Activated T-helper 1 cell treated with anti-CD3 and anti-CD28 coated beads, Interleukin-12 subunit alpha, Interleukin-12 subunit beta, Interleukin-2, Interleukin-4 antibody, amounts not matched to agents 30 ng/mL and 10 ng/mL and 1 ng/mL, durations not matched to agents 14 hours and 24 hours and 36 hours (primary cell): ENCODE measurements at places on chromosomes 12 and 14.

- DNase-seq = no peak
Observed at GRCh38 chr14:37992499-37992898, 215.2 kb upstream of the SSTR1 start.

- DNase-seq = no peak
Observed at GRCh38 chr14:104085889-104086201, 345 bp downstream of the ASPG start.

- no peak for DNase-seq
Observed at GRCh38 chr12:14795028-14795448, 8.2 kb downstream of the WBP11 start.

- DNase-seq = no peak
Observed at GRCh38 chr12:42666671-42667243, 77.2 kb upstream of the PRICKLE1 start.

DNA sequence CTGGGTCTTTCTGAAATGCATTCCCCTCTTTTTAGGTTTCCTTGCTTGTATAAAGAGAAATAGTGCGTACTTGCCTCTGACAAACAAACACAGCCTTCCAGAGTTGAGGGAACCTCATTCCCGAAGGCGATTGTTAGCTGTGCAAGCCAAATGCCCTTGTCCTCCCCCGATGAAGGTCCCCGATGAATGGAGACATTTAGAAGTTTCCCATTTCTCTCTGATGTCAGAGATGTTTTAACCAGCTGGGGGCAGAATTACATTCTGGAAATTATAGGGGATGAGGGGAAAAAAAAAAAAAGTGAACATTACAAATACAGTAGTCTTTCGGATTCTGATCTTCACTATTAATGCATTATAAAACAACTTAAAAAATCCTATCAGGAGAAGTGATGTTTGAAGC is 366.8 kb downstream of the VRK1 start:
- no peak for DNase-seq

GRCh38 chr12:75437564-75437963 is 43.0 kb upstream of the GLIPR1 start:
- DNase-seq = no peak

GRCh38 chr12:96033549-96034389 is 1.6 kb downstream of the LTA4H start:
- no peak for DNase-seq

GRCh38 chr12:93202688-93203087 is 175.0 kb upstream of the NUDT4 start:
- DNase-seq = no peak

DNA sequence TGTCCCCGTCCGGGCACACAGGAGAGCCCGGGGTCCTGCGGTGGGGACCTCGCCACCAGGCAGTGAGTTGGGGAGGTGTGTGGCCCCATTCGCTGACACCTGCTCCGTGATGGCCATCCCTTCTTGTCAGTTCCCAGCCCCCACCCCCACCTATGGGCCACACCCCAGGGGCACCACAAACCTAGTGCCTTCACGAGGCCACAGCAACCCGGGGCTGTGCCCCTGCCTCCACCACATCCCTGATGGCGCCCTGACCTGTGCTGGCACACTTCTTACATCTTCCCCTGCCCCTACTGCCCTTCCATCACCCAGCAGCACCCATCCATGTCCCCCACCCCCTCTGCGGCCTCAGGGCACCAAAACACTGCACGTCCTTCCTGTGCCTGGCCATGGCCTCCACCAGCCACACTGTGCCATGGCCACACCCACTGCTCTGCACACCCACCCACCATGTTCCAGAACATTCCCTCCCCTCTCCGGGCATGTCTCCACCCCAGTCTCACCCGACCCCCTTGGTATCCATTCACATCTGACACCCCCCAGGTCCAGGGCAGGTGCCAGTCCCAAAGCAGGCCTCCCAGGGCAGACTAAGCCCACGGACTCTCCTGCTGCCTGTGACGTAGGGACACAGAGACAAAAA is 24.4 kb downstream of the JAG2 start:
- no peak for DNase-seq

GRCh38 chr12:102622618-102623017 is 142.3 kb upstream of the IGF1 start:
- no peak for DNase-seq

DNA sequence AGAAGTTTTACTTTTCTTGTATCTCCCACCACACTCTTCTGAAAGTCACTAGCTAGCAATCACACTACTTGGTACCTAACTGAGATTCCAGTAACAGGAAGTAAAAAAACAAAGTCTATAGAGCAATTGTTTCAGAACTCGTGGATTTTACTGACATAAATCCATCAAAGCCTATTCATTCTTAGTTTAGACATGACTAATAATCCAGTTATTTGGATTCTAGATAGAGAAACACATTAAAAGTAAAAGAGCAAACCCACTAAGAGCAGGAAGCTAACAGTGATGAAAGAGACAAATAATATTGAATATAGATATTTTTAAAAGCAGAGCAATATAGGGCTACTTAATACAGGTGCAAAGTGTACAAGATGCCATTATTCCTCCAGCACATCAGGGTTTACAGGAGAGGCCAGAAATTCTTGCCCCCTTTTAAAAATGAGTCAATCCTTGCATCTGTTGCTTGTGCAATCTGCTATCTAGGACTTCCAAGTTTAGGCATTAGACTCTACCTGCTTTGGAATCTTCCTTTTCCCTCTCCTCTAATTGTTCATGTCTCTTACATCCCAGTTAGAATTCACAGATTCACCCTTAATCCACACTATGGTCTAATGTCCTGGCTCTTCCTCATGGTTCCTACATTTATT is 6.0 kb downstream of the HEATR5A start:
- DNase-seq = no peak

GRCh38 chr12:47615711-47616110 is 90.1 kb downstream of the RPAP3 start:
- DNase-seq = no peak

DNA sequence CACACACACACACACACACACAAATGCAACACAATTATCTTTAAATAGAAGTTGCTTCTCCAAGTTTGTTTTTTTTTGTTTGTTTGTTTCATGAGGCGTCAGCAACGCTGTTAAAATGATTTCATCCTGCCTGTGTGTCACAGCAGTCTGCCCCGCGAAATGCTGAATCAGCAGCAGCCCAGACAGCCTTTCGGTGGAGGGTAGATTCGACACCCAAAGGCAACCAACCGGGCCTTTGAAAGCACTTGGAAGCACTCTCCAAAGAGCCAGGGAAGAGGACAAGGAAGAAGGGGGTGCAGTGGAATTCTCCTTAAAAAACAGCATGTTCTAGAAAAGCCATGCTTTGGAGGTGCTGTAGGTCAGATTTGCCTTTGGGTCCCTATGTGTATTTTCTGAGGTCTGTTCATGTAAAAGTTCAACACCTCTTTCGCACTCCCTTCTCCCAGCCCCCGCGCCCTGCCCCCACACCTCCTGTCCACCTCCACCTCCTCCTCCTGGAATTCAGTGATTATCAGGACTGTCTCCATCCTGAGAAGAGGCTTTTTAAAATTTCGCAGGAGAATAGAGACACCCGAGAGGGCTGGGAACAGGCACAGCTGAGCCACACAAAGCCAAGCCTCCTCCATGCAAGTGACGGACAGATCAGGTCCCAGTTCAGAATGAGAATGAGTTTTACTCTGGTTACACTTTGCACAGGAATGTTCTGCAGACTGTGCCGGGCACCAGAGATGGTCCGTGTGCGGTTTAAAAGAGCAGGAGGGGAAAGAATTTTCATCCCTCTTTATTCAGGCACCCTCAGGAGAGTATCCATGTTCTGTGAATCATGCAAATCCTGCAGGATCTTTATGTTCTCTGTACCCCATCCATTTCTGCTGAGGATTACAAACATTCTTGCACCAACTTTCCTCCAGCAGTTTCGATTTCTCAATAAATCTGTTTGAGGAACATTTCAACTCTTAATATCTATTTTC is 177.9 kb downstream of the ETV6 start:
- DNase-seq = no peak

DNA sequence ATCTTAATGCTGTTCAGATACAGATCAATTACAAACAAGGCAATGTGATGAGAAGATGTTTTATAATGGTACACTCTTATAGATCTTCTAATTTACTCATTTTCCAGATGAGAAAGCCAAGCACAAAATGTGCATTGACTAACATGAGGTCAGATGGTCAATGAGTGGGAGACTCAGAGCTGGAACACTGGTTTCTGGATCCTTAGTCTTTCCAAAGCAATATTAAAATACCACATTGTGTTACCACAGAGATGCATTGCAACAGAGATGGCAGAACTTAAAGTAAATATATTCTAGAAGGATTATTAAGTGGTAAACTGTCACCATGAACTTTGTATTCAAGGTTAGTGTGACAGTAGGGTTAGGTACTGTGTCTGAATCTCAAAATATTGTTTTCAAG is 113.6 kb downstream of the SLC15A5 start:
- DNase-seq = no peak

- no peak for DNase-seq
Observed at GRCh38 chr12:32402946-32403345, 3.6 kb downstream of the FGD4 start.

DNA sequence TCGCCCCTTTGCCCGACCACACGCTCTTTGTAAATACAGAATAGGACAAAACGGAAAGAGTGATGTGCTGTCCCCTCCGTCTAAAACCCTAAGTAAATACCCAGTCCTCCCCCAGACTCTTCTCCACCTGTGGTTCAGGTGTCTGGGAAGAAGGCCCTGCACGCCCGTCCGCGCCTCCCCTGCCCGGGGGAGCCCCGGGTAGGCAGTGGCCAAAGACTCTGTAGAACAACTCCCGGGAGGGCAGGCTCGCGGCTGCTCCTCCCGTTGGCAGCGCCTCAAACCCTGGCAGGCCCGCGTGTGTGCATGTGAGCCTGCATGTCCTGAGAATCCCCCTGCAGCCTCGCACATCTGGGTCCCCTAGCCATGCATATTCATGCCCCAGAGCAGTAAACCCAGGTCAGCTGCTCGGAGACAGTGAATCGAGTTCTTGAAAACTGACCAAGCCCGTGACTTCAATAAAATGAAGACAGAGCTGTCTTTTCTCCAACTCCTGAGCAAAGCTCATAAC is 165.8 kb downstream of the MON2 start:
- no peak for DNase-seq

DNA sequence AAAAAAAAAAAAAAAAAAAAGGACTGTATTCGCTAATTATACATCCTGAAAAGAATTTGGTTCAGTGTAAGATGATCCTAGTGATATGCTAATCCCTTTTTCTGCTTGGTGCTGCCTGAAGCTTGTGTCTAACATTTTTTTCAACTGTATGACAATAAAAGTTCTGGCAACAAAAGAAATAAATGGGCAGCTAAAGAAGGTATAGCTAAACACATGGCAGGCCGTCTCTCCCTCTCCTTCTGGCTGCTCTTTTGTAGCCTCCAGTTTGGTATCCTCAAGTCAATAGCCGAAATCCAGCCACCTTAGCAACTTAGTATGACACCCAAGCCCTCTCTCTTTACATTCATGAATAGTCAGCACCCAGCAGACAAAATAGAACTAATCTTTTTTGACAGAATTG is 198.3 kb upstream of the OTX2 start:
- DNase-seq = no peak

- no peak for DNase-seq
Observed at GRCh38 chr14:102348376-102348775, 14.3 kb downstream of the CINP start.

- DNase-seq = no peak
Observed at GRCh38 chr12:6613015-6613775, 6.0 kb upstream of the CHD4 start.

DNA sequence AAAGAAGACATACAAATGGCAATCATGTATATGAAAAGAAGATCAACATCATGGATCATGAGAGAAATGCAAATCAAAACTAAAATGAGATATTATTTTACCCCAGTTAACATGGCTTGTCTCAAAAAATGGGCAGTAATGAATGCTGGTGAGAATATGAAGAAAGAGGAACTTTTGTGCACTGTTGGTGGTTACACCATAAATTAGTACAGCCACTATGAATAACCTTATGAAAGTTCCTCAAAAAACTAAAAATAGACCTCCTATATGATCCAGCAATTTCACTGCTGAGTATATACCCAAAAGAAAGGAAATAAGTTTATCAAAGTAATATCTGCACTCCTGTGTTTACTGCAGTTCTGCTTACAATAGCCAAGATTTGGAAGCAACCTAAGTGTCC is 151.7 kb downstream of the PDZRN4 start:
- DNase-seq = no peak

DNA sequence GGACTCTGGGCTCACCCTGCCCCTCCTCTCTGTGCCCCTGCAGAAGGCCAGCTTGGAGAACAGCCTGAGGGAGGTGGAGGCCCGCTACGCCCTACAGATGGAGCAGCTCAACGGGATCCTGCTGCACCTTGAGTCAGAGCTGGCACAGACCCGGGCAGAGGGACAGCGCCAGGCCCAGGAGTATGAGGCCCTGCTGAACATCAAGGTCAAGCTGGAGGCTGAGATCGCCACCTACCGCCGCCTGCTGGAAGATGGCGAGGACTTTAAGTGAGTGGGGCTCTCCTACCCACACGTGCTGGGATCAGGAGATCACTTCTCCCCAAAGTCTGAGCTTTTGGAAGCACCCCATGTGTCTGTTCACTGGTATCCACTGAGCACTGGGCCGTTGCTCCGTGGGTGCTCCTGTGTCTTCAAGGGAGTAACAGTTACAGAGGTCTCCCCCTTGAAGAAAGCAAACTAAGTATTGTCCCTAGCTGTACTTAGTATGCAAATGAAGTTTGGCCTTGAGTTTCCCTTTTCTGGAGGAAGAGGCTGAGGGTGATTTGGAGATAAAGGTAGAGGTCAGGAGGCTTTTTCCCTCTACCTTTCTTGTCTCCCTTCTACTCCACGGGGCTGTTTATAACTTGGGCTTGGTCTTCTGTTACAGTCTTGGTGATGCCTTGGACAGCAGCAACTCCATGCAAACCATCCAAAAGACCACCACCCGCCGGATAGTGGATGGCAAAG is 3.3 kb downstream of the KRT18 start:
- DNase-seq = no peak

DNA sequence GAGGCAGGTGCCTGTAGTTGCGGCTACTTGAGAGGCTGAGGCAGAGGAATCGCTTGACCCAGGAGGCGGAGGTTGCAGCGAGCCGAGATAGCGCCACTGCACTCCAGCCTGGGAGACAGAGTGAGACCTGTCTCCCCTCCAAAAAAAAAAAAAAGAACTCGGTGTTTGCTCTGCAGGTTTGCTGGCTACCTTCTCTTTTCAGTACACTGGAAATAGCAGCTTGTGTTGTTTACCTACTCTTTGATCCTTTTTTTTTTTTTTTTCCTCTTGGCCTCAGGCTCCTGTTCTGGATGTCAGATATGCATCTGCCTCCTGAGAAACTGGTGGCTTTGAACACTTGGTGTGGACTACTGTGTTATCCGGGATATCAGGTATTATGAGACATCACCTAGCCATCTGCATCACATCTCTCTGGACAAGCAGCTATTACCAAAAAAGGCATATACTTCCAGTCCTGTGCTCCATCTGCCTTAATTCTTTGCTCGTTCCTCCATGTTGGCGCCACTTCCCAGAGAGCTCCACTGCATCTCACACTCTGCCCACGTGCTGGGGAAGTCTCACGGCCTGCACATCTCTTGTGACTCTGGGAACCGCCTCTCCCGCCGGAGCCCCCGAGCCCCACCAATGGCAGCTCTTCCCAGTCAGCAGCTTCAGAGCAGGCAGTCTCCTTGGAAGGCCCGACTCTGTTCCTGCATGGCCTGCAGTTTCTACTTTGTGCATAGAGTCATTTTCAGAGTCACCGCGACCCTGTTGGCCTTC is 50.9 kb upstream of the TRAF3 start:
- DNase-seq = no peak
